ENCODE measurements at places on chromosomes 1 and 21.

DNA sequence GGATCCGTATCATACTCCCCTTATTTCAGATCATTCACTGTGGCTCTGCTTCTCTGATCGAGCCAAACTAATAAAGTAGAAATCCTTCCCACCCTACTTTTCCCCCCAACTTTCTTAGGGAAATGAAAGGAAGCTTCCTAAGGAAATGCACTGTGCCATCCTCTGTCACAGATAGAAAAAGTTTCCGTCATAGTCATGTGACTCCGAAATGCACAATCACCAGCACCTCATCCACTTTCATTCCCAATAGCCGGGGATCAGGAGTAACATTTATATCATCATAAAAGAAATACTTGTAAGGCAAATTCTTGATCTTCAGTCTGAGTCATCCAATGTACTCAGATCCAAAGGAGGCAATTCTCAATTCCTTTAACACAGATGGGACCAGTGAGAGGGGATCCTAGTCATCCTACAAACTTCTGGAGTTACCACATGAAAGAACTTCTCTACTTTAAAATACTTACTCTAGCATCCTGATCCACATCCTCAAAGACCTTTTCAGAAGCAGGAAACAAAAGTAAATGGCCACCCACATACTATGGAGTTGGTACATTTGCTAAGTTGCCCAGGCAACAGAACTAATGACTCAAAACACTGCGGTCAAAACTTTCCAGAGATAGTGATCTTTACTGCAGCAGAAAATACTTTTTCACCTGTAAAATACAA, 97.8 kb upstream of the ZC3H11B start:
- no peak for DNase-seq

- DNase-seq: no peak
These were observed 14.4 kb downstream of the MAPKAPK2 start for GRCh38 chr1:206699000-206699586.

DNA sequence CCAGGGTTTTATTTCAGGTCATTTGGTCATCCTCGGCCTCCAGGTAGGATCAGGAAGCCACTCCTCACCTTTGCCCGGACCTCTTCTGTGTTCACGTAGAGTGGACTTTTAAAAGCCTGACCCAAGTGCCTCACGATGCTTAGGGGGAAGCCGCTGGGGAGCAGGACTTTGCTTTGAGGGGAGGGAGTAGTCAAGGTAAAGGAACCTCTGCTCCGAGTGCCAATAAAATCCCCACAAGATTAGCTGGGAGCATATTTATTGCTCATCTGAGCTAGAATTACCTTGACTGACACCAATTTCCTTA, 603 bp upstream of the DHRS3 start:
- no peak for DNase-seq

GRCh38 chr1:165490175-165490574, 45.2 kb upstream of the RXRG start:
- DNase-seq: no peak

DNA sequence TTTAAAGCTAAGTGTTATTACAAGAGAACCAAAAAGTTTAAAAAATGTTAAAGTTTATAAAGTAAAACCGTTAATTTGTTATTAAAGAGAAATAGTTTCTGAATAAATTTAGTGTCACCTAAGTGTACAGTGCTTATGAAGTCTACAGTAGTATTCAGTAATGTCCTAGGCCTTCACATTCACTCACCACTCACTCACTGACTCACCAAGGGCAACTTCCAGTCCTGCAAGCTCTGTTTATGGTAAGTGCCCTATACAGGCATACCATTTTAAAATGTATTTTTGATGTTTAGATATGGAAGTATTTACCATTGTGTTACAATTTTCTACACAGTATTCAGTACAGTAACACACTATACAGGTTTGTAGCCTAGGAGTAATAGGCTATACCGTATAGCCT, 60.1 kb upstream of the GCLM start:
- DNase-seq: no peak

DNA sequence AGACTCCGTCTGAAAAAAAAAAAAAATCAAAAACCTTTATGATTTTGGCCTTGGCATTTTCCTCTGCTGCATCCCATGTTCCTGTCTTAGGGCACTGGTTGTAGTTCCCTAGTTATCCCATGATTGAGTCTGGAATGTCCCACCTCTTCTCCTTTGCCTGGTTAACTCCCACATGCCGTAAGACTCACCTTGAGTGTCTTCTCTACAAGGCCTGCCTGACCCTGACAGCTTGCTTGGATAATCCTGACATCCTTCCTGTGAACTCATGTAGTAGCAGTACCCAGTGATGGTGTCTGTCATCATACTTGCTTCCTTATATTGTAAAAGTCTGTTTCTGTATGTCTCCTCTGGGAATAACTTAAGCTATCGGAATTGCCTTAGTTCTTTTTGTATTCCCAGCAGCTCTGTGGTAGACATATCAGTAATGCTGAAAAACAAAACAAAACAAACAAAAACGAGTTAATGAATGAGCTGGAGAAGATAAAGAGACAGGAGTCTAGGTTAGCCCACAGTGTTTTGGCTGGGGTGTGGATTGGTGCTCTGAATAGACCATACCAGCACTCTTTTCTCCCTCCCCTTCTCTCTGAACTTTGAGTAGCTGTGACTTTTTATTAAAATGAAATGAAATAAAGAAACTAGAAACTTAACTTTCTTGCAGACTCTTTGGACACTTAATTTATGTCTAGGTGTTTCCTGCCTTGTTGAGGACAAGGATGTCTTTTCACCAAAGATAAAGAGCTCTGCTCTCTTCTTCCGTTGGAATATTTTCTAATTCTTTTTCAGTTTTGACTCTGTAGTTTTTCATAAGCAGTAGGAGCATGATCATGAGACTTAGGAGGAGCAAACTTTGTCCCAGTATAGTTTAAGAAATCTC, 15.1 kb downstream of the NEK7 start:
- no peak for DNase-seq

- no peak for DNase-seq
These were observed 134.6 kb upstream of the LRRC7 start for GRCh38 chr1:69433073-69433472.

- DNase-seq: no peak
These were observed 2.6 kb upstream of the ILDR2 start for GRCh38 chr1:166977951-166978350.

- no peak for DNase-seq
These were observed 870 bp downstream of the STRIP1 start for GRCh38 chr1:110035236-110035752.

GRCh38 chr1:17355898-17356297, 16.1 kb upstream of the PADI6 start:
- no peak for DNase-seq

- DNase-seq: no peak
These were observed 97.6 kb downstream of the APP start for GRCh38 chr21:26072666-26073615.

- DNase-seq: no peak
These were observed 3.2 kb downstream of the TBX15 start for GRCh38 chr1:118984722-118985639.

DNA sequence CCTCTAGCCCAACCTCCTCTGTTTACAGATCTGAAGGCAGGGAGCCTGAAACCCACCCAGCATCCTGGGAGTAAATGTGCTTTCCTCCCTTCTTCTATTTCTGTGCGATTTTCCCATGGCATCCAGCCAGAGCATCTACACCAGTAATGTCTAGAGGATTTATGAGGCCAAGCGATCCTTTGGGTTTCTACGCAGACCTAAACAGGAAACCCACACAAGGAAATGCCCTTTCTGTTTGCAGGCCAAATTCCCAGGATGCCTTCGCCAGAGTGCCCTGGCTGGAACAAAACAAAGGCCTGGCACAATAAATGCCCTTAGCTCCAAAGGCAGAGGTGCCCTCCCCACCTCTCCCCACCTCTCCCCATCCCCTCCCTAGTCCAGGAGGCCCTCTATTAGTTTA, 110.5 kb upstream of the CDC42BPA start:
- no peak for DNase-seq

- DNase-seq: no peak
These were observed 35.8 kb upstream of the ETV3 start for GRCh38 chr1:157173900-157174410.

DNA sequence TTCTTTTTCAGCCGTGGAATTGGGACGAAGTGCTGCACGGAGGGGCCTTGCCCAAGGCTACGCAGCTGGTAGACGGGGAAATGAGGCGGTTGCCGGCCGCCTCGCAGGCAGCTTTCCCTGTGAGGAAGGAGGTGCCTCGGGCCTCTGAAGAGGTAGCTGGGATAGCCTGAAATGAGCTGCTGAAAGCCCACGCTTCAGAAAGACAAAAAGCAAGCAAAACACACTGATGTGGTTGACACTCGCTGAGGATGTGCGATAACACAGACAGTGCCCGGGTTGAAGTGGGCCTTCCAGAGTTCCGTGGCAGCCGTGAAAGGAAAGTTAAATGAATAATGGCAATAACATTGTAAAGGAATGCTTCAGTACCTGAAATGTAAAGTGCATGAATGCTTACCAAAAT, 47.2 kb downstream of the S1PR1 start:
- no peak for DNase-seq

DNA sequence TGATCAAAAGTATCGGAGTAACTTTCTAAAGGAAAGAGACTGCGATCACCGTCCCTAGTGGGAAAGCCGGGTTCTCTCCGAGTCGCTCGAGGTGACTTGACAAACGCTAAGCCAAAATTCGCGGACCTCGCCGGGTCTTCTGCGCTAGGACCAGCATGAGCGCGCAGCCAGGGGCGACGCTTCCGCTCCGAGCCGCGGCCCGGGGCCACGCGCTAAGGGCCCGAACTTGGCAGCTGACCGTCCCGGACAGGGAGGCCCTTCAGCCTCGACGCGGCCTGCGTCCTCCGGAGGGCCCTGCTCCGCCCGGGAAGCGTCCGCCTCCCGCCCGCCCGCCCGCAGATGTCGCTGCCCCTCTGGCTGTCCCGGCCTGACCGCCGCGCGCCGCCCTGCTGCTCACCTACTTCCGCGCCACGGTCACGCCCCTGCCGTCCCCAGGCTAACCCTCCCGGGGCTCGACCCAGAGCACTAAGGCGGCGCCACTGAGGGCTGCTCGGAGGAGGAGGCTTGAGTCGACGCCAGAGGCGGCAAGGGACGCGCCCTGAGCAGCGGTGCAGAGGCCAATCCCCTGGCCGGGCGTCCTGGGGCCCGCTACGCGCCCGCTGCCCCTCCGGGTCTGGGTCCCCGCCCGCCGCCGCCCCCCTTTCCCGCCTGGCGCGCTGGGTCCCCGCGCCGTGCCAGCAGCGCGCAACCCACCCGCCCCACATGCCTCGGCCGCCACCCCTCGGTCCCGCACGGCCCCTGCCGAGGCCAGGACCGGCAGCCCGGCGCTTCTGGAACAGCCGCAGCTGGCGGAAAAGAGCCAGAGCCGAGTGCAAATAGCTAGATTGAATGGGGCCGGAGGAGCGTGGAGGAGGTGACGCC, 896 bp upstream of the DUSP10 start:
- DNase-seq: peak; percentile 82

GRCh38 chr1:44747878-44748277, 8.2 kb downstream of the KIF2C start:
- no peak for DNase-seq

DNA sequence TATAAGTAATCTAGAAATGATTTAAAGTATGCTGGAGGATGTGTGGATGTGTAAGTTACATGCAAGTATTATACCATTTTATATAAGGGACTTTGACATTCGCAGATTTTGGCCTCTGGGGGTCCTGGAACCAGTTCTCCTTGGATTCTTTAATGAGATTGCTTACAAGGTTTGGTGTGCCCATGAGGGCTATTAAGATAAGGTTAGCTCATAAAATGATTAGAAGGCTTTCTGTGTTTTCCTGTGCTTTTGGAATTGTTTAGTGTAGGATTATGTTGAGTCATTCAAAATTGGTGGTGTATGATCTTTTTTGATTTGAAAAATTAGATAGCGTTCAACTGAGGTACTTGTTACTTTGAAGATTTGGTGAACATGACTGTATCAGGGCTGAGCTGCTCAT, 5.6 kb downstream of the USP25 start:
- DNase-seq: no peak

GRCh38 chr21:28489821-28490350, 502.8 kb downstream of the LTN1 start:
- no peak for DNase-seq

DNA sequence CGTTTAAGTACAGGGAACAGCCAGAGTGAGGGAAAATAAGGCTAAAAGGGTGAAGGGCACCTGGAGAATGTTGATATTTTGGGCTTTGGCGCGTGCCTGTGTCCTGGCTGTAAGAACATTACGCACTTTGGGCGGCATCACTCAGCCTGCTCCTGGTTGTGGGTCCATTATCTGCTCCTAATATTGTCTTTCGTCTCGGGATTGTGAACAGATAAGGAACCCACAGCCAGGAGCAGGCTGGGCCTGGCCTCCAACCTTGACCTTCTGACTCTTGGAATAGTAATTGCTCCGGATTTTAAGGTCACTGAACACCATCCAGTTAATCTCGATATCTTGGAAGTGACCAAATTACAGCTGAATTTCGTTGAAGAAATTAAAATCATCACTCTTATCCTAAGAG, 61.9 kb downstream of the TCP10L start:
- no peak for DNase-seq

DNA sequence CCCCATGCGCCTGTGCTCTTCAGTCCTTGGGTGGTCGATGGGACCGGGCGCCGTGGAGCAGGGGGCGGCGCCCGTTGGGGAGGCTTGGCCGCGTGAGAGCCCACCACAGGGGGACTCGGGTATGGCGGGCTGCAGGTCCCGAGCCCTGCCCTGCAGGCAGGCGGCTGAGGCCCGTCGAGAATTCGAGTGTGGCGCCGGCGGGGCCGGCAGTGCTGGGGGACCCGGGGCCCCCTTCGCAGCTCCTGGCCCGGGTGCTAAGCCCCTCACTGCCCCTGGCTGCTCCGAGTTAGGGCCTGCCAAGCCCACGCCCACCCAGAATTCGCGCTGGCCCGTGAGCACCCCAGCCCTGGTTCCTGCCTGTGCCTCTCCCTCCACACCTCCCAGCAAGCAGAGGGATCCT, 26.1 kb downstream of the TLR5 start:
- no peak for DNase-seq

- DNase-seq: no peak
These were observed 17.0 kb downstream of the HIPK1 start for GRCh38 chr1:113946112-113946511.

DNA sequence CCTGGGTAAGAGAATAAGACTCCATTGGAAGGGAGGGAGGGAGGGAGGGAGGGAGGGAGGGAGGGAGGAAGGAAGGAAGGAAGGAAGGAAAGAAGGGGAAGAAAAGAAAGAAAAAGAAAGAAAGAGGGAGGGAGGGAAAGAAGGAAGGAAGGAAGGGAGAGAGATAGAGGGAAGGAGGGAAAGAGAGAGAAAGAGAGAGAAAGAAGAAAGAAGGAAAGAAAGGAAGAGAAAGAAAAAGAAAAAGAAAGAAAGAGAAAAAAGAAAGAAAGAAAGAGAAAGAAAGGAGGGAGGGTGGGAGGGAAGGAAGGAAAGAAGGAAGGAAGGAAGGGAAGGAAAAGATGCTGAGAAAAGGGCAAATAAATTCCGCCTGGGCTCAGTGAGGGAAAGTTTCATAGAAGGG, 74.7 kb upstream of the IFNAR2 start:
- no peak for DNase-seq

- DNase-seq: no peak
These were observed 20.9 kb upstream of the RNF223 start for GRCh38 chr1:1094981-1095380.

GRCh38 chr1:41365772-41366454, 4.7 kb downstream of the FOXO6 start:
- DNase-seq: peak; percentile 24

GRCh38 chr21:40575976-40576375, 271.0 kb downstream of the DSCAM start:
- DNase-seq: no peak

All from CD4-positive, alpha-beta T cell treated with Interleukin-4 for 4 hours (primary cell).